ENCODE measurements at places on chromosomes 11 and 22. TPM values are rescaled to one million over a fixed set of nuclear protein-coding genes. Genes with fewer than 3 reads are reported as not detected.

GRCh38 chr11:98411777-98412176 is 609.0 kb upstream of the CNTN5 start:
- no peak for DNase-seq

- DNase-seq: no peak
These were observed 17.9 kb downstream of the IFITM10 start for GRCh38 chr11:1732418-1733008.

- DNase-seq: no peak
These were observed 693 bp downstream of the NFAM1 start for GRCh38 chr22:42431401-42432019.

CCDC15 gene
- 1.5 TPM for total RNA-seq

MYRF gene
- total RNA-seq: 36.3 TPM

DNA sequence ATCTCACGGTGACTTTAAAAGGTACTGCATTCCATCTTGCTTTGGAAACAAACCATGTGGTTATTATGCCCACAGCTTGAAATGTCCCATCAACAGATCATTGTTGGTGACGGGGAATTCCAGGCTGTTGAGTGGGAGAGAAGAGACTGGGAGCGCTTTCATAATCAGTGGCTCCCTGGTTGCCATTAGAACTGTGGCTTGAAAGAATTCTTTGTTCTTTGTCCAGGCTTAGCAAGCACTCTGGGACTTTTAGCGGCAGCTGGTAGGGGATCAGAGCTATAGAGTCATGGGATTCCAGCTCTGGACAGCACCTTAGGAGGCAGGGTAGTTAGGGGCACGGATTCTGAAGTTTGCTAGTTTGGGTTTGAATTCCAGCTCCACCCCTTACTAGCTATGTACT is 22.0 kb downstream of the MMP20 start:
- DNase-seq: no peak

GGT5 gene
- 103 TPM for total RNA-seq

GRCh38 chr11:64247729-64248531 is 1.2 kb upstream of the PPP1R14B start:
- no peak for DNase-seq

DNA sequence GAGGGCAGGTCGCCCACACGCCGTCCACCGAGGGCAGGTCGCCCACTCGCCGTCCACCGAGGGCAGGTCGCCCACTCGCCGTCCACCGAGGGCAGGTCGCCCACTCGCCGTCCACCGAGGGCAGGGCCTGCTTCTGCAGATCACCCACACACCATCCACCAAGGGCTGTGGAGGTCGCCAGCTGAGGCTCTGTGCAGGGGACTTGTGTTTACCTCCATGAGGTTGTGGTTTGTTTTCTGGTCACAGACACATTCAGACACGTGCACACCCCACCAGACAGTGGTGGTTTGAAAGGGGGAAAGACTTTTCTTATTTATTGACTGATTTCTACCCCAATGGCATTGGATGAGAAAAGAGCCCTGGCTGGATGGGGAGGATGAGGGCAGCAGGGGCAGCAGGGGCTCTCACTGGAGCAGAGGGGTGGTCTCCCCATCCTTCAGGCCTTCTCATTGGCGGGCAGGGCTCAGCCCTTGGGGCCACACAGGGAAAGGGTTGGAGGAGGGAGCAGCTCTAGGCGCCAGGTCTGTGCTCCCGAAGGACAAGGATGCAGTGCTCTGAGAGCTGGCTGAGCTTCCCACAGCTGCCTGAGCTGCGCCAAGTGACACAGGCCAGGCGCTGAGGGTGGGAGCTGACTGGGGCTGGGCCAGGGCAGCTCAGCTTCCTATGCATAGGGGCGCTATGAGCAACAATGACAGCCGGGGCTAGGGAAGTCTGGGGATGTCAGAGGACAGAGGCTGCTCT is 252.6 kb upstream of the B3GAT1 start:
- no peak for DNase-seq

GRCh38 chr11:15334766-15335165 is 220.0 kb downstream of the INSC start:
- DNase-seq: no peak

IGSF9B gene
- 10.4 TPM for total RNA-seq

DNA sequence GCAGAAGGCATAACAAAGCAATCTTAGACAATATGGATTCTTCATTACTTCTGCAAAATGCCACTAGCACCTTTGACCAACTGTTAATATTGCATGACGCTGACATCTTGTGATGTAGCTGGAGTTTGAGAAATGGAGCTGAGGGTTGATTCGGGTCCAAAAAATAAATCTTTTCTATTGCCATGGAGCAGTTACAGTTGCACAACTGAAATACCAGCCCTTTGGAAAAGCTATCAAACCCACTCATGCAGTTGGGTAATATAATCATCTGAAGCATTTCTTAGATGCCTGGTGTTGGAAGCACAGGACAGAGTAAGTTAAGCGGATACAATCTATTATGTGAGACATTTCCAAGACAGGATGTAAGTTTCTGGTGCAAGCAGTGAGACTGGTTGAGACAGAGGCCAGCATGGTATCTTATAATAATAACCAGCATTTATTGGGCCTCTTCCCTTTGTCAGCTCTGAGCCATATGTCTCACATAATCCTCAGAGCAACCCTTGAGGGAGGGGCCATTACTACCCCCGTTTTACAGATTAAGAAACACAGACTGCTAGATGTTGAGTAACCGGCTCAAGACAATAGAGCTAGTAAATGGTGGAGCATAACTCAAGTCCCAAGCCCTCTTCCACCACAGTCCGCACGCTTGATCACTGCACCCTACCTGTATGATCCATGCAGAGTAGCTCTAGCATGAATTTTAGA is 74.9 kb upstream of the CAPRIN1 start:
- peak; percentile 62 for DNase-seq

- DNase-seq: no peak
These were observed 25.2 kb upstream of the CTR9 start for GRCh38 chr11:10725907-10726253.

DNA sequence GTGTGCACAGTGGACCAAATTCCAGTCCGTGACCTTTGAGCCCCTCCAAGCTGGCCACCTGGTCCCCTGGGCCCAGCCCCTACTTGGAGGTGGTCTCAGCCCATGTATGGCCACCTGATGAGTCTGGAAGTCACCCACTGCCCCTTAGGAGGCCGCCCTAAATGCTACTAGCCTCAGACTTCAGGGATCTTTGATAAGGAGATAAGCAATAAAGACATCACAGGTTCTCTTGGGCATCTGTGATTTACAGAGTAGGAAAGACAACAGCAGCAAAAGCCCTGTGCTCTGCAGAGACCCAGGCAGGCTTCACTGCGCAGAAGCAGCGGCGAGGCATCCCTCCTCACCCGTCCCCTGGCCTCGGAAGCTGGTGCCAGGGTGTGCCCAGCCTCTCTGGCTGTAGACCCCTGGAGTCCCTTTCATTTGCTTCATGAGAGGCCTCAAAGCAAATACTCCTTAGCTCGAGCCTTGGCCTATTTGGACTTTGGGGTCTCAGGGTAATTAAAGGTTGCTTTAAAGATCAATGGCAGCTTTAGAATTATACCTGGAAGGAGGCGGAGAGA is 360.1 kb downstream of the TBC1D22A start:
- DNase-seq: no peak

DNA sequence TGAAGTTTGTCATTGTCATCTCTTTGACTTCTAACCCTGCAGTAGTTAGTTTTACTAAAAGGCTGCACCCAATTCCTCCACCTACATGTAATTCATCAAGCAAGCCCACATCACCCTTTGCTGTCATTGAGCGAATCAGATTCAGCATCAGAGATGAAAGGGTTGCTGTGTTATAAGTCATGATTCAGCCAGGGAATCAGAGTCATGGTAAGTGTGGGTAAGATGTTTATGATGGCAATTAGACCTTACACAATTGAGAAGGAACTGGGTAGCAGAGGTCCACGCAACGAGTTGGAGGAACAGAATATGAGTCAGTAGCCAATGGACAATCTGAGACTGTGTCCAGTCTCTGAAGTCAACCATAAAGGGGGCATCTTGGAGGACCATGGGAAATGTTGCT is 162.8 kb upstream of the SNX19 start:
- no peak for DNase-seq

- DNase-seq: no peak
These were observed 75.6 kb upstream of the TEAD1 start for GRCh38 chr11:12598330-12599256.

DNA sequence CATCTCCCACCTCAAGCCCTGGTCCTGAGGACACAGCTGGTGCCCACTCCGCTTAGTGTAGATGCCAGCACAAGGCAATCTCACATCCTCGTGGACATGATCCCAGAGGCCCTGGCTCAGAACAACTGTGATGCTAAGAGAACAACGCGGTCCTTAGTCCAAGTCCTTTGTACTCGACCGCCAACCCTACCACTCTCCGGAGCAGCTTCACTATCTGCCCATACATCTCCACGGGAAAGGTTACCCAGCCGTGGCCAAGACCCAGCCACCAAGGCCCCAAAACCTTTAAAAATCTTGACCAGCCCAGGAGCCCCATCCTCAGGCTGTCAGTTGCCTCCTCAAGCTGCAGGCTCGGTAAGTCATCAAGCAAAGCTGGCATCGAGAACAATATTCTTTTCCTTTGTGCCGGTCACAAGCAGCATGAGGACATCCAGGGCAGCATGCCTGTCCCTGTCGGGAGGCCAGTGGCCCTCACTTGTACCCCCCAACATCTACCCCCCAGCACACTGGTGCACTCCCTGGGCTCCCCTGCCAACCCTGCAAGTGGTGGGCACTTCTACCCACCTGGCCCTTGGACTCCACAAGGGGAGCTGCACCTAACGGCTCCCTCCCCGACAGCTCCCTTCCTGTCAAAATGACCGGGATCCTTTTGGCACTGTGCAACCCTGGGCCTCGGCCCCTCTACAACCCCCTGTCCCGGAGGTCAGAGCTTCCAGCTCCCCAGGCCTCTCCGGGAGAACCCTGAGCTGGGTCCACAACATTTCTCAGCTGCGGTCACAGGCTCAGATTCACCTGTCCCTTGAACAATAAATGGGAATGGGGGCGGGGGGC is 2.5 kb downstream of the OSBPL5 start:
- no peak for DNase-seq

DNA sequence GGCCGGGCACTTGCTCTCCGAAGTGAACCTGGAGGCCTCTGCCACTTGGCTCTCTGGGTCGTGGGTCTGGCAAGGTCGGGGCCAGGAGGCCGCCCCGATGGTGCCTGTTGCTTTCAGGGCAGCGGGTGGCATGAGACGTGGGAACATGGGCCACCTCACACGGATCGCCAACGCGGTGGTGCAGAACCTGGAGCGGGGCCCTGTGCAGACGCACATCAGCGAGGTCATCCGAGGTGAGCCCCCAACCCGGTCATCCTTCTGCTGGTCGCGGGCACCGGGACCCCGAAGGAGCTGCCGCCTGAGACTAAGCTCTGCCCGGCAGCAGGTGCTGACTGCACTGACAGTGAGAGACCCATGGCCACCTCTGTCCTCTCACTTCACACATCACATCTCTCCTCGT is 40.0 kb downstream of the SBF1 start:
- no peak for DNase-seq

HEPHL1 gene
- total RNA-seq: not detected

FJX1 gene
- total RNA-seq: 7.9 TPM

- DNase-seq: no peak
These were observed 4.7 kb downstream of the CSDC2 start for GRCh38 chr22:41565403-41566054.

NOL12 gene
- total RNA-seq: 27.5 TPM

GRCh38 chr11:36131721-36132397 is 157.4 kb downstream of the COMMD9 start:
- no peak for DNase-seq

DNA sequence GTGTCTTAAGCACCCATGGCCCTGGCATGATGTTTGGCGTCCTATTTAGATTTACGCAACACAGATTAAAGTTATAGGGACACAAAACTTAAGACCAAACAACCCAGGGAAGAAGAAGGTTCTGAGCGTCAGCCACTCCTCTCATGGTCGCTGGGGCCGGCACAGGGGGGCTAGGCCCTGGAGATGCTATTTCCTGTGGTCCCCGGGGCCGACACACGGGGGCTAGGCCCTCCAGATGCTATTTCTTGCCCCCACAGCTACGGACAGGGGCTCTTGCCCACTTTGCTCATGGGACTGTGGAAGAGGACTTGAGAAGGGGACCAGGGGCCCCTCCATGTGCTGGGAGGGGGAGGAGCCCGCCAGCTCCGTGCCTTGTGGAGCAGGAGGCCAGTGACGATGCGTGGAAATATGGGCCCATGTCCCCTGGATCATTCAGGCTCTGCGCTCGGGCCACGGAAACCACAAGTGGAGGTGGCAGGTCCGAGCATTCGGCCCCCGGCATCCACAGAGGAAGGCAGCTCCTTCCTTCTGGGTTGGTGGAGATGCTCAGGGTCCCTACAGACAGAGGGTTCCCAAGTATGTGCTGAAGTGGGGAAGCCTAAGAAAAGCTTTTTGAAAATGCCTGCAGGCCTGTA is 711.1 kb downstream of the BRD1 start:
- no peak for DNase-seq

RAPSN gene
- total RNA-seq: 0.41 TPM

RAC2 gene
- 38.6 TPM for total RNA-seq

- no peak for DNase-seq
These were observed 8.4 kb downstream of the INCENP start for GRCh38 chr11:62132191-62132590.

DNA sequence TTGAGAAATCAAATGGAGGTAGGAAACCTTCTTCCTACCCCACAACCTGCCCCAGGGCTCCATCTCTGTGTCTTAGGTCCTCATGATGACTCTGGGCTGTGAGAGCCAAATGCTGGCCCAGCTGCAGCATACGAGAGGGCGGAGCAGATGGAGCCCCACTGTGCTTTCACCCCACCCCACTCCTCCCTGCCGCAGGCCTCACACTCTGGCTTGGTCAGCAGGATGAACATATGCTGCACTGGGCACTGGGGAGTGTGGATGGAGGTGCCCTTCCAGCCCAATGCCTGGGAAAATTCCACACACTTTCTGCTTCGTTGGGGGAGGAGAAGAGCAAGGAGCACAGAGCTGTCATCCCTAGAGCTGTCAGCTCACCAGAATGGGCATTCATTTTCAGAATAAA is 271.6 kb upstream of the CADM1 start:
- no peak for DNase-seq

- peak; percentile 77 for DNase-seq
These were observed 8.2 kb downstream of the SUSD2 start for GRCh38 chr22:24189249-24190158.

DMC1 gene
- total RNA-seq: 0.66 TPM

- DNase-seq: no peak
These were observed 265.4 kb upstream of the B3GAT1 start for GRCh38 chr11:134677397-134677822.

CARNS1 gene
- 1.7 TPM for total RNA-seq

DNA sequence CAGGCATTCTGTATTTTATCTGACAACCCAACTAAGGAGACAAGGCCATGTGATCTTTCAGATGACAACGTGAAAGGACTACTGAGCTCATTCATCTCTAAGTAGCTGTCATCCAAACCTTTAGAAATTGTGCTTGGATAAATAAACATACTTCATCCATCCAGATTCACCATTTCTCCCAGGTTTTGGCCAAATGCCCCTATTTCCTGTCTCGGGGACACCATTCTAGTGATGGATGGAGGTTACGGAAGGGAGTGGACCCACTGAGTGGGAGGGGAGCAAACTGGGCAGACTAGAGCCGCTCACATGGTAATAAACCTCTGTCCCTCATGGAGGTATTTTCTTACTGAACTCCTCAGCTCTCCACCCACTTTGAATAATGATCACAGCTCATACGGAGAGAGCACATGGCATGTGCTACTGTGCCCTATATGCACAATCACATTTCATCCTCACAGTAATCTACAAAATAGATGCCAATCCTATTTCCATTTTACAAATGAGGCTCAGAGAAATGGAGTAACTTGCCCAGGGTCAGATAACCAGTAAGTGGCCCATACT is 114.4 kb downstream of the SLC1A2 start:
- DNase-seq: no peak

MRGPRX3 gene
- total RNA-seq: not detected

GRCh38 chr11:2789331-2789730 is 89.5 kb upstream of the KCNQ1OT1 start:
- DNase-seq: no peak
